HuH-7.5 (cell line): ENCODE measurements at places on chromosomes 3 and 15.

- no peak for DNase-seq
Measured at GRCh38 chr3:177385831-177386301, 188.6 kb upstream of the TBL1XR1 start.

DNA sequence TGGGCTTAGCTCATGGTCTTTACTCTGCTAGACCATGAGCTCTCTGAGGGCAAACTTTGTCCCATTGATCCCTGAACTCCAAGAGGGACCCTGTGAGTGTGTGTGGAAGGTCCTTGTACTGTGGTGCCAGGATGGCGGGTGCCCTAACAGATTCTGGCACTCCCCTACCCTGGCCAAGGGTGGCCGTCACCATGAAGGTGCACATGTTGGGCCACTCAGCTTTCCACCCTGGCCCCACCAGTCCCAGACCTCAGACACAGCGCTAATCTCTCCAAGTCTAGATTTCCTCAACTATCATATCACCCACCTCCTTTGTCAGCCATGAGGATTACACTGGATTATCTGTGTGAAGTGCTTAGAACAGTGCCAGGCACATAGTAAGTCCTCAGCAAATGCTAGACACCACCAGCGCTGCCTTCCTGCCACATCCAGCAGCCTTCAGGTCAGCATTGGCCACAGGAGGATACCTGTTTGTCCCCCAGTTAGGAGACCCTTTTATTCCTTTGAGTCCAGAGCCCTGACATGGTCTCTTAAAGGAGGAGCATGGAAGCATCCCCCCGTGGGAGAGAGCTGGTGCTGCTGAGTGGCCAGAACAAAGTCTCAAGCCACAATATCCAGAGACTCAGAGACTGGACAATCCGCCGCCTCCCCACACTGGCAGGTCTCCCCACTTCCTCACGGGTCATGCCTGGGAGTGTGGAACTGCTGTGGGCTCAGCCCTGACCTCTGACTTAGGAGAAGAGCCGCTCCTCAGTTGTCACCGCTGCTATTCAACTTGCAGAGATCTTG lies 44.5 kb upstream of the SLCO2A1 start:
- no peak for DNase-seq

- DNase-seq: no peak
Measured at GRCh38 chr3:58386626-58387365, 46.8 kb downstream of the PDHB start.

GRCh38 chr3:186220911-186221645 lies 112.2 kb upstream of the ETV5 start:
- DNase-seq: no peak

DNA sequence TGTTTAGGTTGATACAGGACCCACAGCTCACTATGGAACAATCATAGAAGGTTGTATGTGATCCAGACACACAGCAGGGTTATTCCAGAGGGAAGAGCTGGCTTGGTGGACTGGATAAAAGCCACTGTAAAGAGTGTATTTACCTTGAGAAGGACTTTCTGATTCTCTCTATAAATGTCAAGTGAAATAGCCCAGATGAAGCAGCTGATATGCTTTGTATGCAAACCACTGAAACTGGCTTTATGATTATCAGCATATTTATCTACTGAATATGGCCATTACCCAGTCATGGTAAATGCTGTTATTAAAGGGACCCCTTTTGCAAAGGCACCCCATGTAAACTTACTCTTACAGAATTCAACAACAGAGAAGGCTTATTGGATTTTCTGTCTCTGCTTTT lies 28.1 kb downstream of the C3orf80 start:
- DNase-seq: no peak

GRCh38 chr15:53351373-53351772 lies 408.1 kb downstream of the WDR72 start:
- DNase-seq: no peak

- no peak for DNase-seq
Measured at GRCh38 chr3:47758261-47759025, 23.2 kb downstream of the SMARCC1 start.

GRCh38 chr15:31273258-31273941 lies 53.2 kb upstream of the KLF13 start:
- no peak for DNase-seq

DNA sequence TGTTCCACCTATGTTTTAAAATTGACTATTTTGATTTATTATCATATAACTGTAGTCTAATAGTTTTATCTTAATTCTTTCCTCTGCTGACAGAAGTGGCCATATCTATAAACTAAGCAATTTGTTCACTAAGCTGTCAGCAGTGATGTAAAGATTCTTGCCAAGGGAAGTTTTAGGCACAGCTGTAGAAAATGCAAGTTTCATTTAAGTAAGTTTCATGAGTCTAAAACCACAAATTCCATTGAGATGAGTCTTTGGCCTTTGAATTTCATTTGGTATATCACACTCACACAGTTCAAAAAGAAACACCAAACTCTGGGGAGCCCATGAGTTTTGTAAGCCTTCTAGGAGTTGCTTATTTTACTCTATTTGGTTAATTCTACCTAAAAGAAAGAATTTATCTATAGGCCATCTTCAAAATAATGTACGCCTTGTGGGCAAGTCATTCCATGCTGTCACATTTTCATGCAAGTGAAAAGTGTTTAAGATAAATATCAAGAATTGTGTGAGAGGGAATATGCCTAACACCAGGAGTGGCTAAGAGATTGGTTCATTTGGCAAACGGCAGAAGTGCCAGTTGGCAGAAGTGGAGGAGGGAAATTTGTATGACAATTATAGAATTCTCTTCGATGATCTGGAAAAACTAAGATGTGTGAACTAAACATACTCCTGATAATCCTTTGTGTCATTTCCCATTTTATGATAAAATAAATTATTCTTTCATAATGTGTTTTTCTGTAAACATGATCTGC lies 292.9 kb downstream of the ZIC4 start:
- DNase-seq: no peak

- no peak for DNase-seq
Measured at GRCh38 chr3:194103983-194104751, 31.8 kb upstream of the HES1 start.

DNA sequence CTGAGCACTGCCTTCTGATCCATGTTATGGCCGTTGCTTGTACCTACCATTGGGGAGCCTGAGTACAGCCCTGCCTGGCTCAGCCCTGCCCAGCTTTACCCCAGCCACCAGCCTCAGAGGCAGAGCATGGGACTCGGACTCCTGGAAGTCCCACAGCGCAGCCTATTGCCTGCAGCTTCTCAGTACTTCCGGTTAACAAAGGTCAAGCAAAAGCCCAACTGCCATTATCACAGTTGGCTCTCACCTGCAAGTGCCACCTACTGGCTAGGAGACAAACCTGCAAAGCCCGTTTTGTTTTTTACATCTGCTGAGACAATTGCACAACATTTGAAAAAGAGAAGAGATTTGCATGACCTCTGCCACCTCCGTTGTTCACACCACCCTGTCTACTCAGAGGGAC lies 1081.7 kb downstream of the NAALADL2 start:
- peak; percentile 15 for DNase-seq

DNA sequence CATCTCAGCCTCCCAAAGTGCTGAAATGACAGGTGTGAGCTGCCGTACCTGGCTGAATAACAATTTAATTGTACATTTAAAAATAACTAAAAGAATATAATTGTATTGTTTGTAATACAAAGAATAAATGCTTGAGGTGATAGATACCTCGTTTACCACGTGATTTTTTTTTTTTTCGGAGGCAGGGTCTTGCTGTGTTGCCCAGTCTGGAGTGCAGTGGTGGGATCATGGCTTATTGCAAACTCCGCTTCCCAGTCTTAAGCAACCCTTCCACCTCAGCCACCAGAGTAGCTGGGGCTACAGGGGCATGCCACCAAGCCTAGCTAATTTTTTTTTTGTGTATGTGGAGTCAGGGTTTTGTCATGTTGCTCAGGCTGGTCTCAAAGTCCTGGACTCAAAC lies 15.8 kb downstream of the MFN1 start:
- DNase-seq: no peak

DNA sequence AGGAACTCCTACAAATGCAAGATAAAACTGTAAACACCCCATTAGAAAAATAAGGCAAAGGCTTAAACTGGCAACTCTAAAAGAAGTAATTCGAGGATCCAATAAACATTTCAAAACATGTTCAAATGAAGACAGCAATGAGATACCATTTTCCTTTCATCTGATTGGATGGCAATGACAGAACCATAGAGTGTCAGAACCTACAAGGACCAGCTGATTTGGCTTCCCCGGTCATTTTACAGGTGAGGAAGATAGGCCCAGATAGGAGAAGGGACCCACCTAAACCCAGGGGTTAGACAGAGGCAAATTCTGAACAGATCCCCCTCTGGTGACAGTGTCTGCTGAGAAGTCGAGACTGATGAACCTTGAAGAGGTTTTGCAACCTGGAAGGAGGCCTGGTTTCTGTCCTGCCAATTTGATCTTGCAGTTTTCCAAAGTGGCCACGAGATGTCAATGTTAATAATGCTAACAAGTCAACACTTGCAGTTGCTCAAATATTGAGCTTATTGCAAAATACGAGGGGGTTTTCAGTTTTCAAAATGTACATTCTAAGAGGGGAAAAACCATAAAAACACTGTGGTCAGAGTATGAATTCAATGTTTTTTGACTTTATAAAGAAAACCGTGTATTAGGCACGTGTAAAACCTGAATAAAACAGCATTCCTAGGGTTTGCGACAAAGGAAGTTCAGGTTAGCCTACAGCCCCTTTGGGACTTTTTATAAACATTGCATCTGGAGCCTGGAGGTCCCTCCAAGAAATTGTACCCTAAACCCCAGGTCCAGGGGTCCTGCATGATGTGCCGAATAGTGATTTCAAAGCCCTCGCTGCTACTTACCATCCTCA lies 21.5 kb downstream of the CFAP161 start:
- DNase-seq: peak; percentile 20

DNA sequence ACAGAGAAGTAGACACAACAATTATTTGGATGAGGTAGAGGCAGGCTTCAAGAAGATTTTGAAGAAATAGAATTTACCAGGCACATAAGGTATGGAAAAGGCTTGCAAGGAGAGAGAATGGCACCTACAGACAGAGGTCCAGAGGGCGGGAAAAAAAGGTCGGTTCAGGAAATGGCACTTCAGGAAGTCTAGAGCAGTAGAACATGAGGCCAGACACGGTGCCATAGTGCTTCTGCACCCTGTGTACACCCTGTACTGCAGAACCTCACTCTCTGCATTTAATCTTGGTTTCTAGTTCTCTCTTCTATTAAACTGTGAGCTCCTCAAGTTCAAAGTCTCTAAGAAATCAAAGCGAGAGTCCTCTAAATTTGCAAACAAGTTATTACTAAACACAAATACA lies 113.4 kb upstream of the C2CD4B start:
- DNase-seq: no peak

DNA sequence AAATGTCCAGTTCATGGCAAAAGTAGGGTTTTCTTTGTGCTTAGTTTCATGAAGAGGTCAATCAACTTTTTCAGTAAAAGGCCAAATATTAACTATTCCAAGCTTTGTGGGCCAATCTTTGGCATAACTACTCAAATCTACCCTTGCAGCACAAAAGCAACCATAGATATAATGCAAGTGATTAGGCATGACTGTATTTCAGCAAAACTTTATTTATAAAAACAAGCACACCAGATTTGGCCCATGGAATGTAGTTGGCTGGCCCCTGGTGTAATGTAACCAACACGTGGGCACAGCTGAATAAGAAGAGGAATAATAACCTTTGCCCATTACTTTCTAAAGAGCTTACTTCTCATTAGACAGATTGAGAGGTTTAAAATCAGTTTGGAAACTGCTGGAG lies 50.6 kb downstream of the CASR start:
- no peak for DNase-seq

- no peak for DNase-seq
Measured at GRCh38 chr3:33687406-33688010, 30.5 kb downstream of the CLASP2 start.

DNA sequence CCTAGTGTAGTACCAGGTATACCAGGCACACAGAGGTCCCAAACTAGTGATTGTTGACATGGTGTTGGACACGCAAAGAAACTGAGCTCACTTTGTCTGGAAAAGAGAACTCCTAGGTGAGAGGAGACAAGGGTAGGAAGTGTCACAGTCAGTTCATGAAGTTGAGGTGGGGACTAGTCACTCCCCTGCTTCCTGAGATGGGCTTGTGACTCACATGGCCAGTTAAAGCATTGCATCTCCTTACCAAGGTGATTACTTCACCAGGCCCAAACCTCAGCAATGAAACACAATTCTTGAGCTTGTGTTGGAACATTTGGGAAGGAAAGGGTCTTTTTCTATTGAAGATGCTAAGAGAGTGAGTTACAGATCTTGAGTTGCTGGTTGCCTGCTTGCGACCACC lies 49.2 kb upstream of the RAD18 start:
- no peak for DNase-seq

GRCh38 chr3:191239407-191240031 lies 40.5 kb downstream of the OSTN start:
- no peak for DNase-seq

DNA sequence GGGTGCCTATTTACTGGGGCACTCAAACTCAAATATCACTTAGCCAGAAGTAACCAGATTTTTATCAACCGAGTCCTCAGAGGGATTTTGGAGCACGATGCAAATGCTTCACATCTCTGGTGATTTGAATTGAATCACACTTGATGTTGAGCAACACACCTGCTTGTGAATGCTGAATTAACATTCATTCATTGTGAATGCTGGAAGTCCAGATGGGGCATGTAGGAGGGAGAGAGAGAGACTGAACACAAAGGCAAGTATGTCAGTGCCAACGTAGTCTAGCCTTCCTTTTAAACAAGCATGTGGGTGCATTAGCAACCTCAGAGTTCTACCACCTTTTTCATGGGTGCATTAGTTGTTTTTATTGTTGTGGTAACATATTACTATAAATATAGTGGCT lies 156.2 kb downstream of the ADAMTSL3 start:
- DNase-seq: no peak

- DNase-seq: no peak
Measured at GRCh38 chr15:26658290-26658689, 114.6 kb downstream of the GABRB3 start.

GRCh38 chr15:75590239-75590638 lies 11.1 kb upstream of the PTPN9 start:
- no peak for DNase-seq

DNA sequence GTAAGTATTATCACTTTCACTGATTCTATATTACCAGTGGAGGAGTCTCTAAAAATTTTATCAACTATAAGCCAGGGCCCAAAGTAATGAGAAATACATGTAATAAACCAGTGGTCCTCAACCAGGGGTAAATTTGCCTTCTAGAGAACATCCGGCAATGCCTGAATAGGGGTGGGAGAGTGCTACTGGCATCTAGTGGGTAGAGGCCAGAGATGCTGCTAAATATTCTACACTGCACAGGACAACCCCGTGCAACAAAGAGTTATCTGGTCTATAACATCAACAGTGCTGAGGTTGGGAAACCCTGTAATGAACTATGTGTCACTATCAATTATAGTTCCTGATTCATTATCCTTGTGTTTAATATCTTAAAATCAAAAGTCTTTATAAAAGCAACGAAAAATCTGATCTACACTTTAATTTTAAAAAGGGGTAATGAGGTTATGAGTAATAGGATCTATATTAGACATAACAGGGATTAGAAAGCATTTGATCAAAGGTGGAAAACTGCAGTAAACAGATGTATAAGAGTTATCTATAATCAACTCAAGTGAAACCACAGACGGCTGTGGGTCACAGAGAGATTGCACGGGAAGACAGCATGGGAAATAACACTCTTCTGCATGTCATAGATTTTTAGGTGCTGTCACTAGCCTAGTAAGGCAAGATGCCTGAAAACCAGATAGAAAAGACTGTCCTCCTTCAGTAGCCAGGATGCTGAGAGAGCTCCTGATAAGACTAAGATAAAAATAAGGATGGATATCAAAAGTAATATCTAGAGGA lies 2.0 kb downstream of the LYSMD2 start:
- no peak for DNase-seq

- DNase-seq: no peak
Measured at GRCh38 chr15:81511138-81511537, 137.1 kb upstream of the TMC3 start.
